Brain microvascular endothelial cell (primary cell): ENCODE measurements at places on chromosomes 2 and 18.
A peak's percentile ranks its signal among the peaks of the same experiment; 100 is the strongest.

GRCh38 chr2:65495251-65495877 is 63.0 kb upstream of the SPRED2 start:
- no peak for DNase-seq

- no peak for DNase-seq
These were observed 29.1 kb downstream of the XIRP2 start for GRCh38 chr2:166917415-166917814.

- DNase-seq: no peak
These were observed 106.9 kb upstream of the THOC1 start for GRCh38 chr18:374721-375168.

- DNase-seq: no peak
These were observed 3.4 kb downstream of the B4GALT6 start for GRCh38 chr18:31680831-31681568.

DNA sequence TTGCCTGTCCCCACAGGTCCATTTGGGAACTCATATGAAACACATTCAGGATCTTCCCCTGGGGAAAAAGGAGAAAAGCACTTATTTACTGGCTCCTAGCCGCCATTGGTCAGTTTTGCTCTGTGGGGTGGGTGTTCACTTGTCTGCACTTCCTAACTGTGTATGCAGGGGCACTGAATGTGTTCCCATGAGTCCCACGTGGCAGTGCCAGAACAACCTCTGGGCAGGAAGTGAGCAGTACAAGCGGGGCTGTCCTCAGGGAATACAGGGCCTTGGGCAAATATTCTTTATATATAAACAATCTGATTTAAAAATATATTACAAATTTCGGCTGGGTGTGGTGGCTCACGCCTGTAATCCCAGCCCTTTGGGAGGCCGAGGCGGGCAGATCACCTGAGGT is 21.8 kb upstream of the CTIF start:
- DNase-seq: no peak

DNA sequence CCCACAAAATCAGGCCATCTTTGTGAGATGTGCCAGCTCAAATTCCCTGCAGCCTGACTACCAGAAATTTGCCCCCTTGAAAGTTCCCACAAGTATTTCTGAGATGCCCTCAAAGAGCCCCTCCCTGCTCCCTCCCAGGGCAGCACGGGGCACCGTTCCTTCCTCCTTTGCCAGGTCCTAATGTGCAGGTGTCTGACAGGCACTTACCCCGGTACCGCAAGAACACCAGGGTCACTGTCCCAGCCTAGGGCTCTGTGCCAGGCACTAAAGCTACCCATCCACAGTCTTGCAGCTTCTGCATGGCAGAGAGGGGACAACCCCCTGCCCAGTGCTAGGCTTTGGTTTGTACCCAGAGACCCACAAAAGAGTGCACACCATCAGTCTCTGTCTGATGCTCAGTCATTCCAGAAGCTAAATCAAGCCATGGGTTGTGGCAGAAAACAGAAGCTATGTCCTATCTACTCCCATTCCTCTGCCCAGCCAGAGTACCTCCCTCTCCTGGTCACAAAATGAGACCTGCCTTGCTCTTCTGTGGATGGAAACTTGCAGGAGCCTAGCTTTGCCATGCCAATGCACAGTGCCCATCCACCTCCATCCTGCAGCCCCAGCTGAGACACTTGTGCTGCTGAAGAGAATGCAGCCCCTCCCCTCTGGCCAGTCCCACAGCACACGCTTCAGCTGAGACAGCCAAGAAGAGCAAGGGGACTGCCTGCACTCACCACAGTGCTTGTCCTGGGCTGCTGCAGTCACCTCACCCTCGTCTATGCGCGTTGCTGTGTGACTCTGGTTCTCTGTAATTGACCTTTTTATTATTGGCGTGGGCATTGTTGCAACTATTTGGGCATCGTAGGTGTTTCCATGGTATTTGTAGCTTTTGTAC is 48.7 kb downstream of the INPP5D start:
- DNase-seq: no peak

- peak; percentile 17 for DNase-seq
These were observed 91.1 kb downstream of the INHBB start for GRCh38 chr2:120436885-120437603.

- peak; percentile 64 for DNase-seq
These were observed 329.7 kb upstream of the NRP2 start for GRCh38 chr2:205352593-205352992.

- DNase-seq: peak; percentile 14
These were observed 36.3 kb downstream of the STAT4 start for GRCh38 chr2:191114403-191114886.

- no peak for DNase-seq
These were observed 43.9 kb downstream of the SS18 start for GRCh38 chr18:26046419-26047077.

DNA sequence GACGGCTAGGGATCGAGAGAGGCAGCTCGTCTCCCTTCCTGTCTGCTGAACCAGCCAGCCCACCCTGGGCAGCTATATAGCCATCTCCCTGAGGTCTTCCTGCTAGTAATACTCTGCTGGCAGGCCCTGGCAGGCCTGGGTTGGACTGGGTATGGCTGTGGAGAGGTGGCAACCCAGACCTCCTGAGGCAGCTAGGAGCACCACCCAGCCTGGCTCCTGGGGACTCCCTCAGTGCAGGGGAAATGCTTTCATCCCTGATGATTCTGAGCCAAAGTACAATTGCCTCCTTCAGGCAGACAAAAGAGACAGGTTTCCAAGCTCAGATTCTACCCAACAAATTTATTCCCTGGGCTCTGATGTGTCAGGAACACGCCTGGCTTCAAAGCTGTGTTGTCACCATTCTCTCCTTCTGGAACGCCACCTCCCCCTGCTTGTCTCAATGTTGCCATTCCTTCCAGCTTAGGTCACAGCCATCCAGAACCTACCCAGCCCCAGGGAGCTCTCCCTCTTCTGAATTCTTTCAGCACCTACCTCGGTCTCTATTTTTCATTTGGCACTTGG is 4.7 kb upstream of the DNAJB2 start:
- DNase-seq: peak; percentile 80

DNA sequence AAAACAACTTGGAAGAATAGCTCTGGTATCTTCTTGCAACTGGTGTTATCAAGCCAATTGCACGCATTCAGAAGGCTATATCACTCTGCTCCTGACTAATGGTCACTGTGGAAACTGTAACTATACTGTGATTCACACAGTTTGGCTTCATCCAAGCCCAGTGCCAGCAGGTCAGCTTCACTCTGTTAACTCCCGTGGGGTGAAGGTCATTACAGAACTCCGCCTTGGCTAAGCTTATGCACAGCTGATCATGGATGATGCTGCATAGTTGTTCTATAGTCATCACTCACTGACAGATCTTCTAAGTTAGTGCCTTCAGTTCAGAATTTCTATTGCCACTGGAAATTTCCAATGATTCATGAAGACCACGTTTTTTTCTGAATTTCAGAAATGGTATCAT is 497.2 kb upstream of the NETO1 start:
- peak; percentile 72 for DNase-seq

DNA sequence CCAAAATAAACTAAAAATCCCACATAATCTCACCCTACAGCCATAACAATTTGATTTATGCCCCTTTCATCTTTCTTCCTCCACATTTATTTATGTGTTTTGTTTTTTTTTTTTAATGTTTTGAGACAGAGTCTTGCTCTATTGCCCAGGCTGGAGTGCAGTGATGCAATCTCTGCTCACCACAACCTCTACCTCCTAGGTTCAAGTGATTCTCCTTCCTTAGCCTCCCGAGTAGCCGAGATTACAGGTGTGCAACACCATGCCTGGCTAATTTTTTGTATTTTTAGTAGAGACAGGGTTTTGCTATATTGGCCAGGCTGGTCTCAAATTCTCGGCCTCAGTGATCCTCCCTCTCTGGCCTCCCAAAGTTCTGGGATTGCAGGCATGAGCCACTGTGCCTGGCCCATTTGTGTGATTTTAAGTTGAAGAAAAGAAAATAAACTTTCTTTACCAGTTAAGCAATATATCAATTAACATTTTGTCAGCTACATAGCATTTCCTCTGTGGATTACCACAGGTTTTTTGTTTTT is 35.9 kb upstream of the LPIN2 start:
- no peak for DNase-seq

DNA sequence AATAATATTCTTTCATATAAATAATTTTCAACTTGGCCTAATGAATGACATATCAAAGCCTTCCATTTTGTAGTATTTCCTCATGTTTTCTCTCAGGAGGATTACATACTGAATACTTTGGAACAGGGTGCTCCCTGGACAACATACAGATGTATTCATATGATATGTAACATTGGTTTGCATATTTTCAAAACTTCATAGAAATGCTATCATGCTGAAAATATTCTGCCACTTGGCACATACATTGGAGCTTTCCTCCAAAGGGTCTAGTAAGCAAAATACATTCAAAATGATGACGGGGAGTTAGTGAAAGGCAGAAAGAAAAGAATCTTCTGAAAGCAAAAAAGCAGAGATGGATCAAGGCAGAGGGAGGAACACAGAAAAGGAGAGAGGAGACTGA is 38.1 kb upstream of the RTN4 start:
- no peak for DNase-seq

GRCh38 chr2:105910497-105911238 is 166.0 kb downstream of the NCK2 start:
- DNase-seq: no peak

GRCh38 chr2:166332106-166332505 is 43.6 kb downstream of the SCN9A start:
- DNase-seq: no peak
